ENCODE measurements at places on chromosomes 4 and X. TPM values are rescaled to one million over a fixed set of nuclear protein-coding genes. Genes with fewer than 3 reads are reported as not detected.

MAGEB17 gene
- not detected for polyA plus RNA-seq

SRPX gene
- 11.4 TPM for polyA plus RNA-seq

PFKFB1 gene
- polyA plus RNA-seq: 4.4 TPM

NHS gene
- polyA plus RNA-seq: 0.03 TPM

CLTRN gene
- 6.9 TPM for polyA plus RNA-seq

MAGEA1 gene
- not detected for polyA plus RNA-seq

ARSJ gene
- 0.94 TPM for polyA plus RNA-seq

ANXA3 gene
- 2.8 TPM for polyA plus RNA-seq

SHOX gene
- not detected for polyA plus RNA-seq

SLC49A3 gene
- 3.6 TPM for polyA plus RNA-seq

BTC gene
- polyA plus RNA-seq: 0.29 TPM

HSFX2 gene
- 0.20 TPM for polyA plus RNA-seq

HSFX3 gene
- not detected for polyA plus RNA-seq

TAF9B gene
- polyA plus RNA-seq: 7.3 TPM

RAB9B gene
- polyA plus RNA-seq: 0.07 TPM

FAM47A gene
- polyA plus RNA-seq: not detected

ASB12 gene
- polyA plus RNA-seq: 0.03 TPM

TEC gene
- polyA plus RNA-seq: 1.9 TPM

FGG gene
- polyA plus RNA-seq: 7,404 TPM

SLC16A2 gene
- polyA plus RNA-seq: 19.7 TPM

ATP2B3 gene
- polyA plus RNA-seq: not detected

GNRHR gene
- 0.15 TPM for polyA plus RNA-seq

TAPT1 gene
- 14.8 TPM for polyA plus RNA-seq

RHOH gene
- polyA plus RNA-seq: 0.56 TPM

RNF175 gene
- polyA plus RNA-seq: not detected

KLF8 gene
- 0.94 TPM for polyA plus RNA-seq

MXD4 gene
- 6.5 TPM for polyA plus RNA-seq

ARHGAP6 gene
- 0.47 TPM for polyA plus RNA-seq

SPANXA2 gene
- polyA plus RNA-seq: not detected

TKTL2 gene
- polyA plus RNA-seq: not detected

LDB2 gene
- polyA plus RNA-seq: 7.4 TPM

ERAS gene
- not detected for polyA plus RNA-seq

LUZP4 gene
- polyA plus RNA-seq: not detected

MAGEH1 gene
- polyA plus RNA-seq: 6.0 TPM

ZCCHC18 gene
- polyA plus RNA-seq: 0.05 TPM

CCDC149 gene
- 2.6 TPM for polyA plus RNA-seq

GATA1 gene
- 0.05 TPM for polyA plus RNA-seq

RADX gene
- polyA plus RNA-seq: 0.46 TPM

TCEAL2 gene
- not detected for polyA plus RNA-seq

CACNA1F gene
- 0.03 TPM for polyA plus RNA-seq

HSFX1 gene
- polyA plus RNA-seq: 0.17 TPM

HPGDS gene
- 0.25 TPM for polyA plus RNA-seq

MOB1B gene
- 2.4 TPM for polyA plus RNA-seq

TMEM192 gene
- 20.3 TPM for polyA plus RNA-seq

PSAPL1 gene
- not detected for polyA plus RNA-seq

ARAP2 gene
- 1.6 TPM for polyA plus RNA-seq

MAGEA2 gene
- not detected for polyA plus RNA-seq

GAR1 gene
- polyA plus RNA-seq: 4.5 TPM

NAA11 gene
- not detected for polyA plus RNA-seq

MAGEA12 gene
- not detected for polyA plus RNA-seq

KCTD8 gene
- not detected for polyA plus RNA-seq

AGTR2 gene
- not detected for polyA plus RNA-seq

ZAR1 gene
- not detected for polyA plus RNA-seq

DCAF12L2 gene
- not detected for polyA plus RNA-seq

SHISA3 gene
- polyA plus RNA-seq: not detected

GAB1 gene
- 2.7 TPM for polyA plus RNA-seq
